GM12892 (cell line): ENCODE measurements at places on chromosomes 12 and 14.

DNA sequence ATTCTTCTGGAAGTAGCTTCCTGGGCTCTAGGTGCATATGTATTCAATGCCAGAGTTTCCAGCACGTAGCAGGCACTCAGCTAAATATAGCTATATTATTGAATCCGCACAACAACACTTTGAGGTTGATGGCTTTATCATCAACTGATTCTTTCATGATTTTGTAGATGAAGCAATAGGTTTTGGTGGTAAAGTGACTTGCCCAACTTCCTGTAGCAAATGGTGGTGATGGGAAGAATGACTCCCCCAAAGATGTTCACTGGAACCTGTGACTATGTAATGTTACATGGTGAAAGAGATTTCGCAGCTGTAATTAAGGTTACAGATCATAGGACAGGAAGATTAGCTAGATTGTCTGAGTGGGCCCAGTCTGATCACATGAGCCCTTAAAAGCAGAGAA is 3.2 kb downstream of the TDRD9 start:
- no peak for DNase-seq

DNA sequence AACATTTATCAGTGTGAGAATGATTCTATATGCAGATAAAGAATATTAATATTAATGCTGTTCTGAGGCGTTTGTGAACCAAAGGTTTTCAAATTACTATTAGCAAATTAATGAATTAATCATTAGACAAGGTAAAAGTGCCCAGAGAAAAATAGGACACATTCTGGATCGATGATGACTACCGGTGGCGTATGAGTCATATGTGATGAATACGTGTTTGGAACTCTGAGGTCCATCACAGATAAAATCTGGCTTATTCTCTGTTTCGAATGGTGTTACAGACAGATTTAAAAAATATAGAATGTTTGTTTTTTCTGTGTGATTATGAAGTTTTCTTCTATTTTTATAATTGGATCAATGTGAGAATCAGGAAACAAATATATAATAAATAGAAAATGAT is 79.2 kb upstream of the RTL1 start:
- no peak for DNase-seq

DNA sequence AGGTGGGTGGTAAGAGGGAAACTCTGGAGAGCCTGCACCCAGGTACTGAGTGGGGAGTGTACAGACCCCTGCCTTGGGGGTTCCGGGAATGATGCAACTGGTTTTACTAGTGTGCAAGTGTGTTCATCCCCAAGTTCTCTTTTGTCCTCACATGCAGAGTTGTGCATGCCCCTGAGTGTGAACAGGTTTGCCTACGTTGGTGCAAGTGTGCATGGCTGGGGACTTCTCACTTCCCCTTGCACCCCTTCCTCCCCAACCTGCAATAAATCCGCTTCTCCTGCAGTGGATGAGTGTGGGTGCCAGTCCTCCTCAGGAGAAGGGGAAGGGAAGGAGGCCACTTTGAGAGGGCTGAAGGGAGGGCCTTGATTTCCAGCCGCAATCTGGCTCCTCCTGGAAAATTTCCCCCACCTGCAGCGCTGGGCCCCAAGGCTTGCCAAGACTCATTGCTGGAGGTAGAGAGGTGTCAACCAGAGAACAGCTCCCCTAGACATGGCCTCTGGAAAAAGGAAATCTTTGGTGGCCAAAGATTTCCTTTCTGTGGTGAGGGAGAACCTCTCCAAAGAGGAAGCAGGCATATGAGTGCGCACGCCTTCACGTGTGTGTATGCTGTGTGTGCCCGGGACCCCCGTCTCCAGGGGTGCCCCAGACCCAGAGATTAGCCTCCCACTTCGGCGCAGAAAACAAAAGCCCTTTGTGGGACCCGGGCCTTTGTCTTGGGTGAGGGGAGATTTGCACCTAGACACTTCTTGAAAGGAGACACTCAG is 5.5 kb downstream of the AQP2 start:
- DNase-seq, result no peak

DNA sequence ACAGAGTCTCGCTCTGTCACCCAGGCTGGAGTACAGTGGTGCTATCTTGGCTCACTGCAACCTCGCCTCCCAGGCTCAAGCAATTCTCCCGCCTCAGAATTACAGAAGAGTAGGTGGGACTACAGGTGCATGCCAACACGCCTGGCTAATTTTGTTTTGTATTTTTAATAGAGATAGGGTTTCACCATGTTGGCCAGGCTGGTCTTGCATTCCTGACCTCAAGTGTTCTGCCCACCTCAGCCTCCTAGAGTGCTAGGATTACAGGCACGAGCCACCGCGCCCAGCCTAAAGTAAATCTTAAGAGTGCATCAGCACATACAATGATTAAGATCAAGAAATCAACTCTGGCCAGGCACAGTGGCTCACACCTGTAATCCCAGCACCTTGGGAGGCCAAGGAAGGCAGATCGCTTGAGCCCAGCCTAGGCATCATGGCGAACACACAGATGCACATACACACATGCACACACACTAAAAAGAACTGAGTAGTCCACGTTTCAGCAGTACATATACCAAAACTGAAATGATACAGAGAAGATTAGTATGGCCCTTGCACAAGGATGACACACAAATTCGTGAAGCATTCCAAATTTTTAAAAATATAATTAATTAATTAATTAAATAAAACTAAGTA is 65.0 kb downstream of the HECTD1 start:
- no peak for DNase-seq

DNA sequence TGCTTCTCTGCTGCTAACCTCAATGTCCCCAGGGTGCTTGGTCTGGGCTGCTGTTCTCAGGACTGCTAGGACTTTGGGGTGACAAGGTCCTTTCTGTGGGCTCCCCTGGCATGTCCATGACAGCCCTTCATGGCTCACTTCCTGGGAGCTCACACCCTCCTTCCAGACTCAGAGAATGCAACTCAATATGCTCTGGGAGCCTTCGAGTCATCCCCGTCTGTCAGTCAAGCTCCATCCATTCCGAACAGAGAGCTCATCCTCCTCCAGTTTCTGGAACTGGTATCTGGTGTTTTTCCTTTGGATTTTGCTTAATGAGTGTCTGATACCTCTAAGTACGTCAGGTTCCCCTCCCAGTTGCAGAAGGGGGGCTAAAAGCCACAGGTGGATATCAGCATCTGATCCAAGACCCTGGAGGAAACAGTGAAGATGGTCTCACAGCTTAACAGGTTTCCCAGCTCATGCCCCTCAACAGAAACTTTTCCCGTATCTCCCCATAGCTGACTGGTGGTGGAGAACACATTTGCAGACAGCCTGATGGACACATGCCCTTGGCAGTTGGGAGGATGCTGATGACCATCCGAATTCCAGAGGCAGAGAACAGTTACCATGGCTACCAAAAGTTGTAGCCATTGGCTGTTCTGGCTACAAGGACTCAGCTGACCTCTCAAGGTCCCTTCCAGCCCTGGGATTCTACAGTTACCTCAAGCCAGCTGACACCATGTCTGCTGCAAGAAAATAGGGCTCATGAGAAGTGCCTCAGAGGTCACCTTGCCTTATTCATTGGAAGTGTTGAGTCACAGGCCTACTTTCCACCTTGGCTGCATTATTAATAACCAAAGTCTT is 9.5 kb upstream of the RAB35 start:
- no peak for DNase-seq

DNA sequence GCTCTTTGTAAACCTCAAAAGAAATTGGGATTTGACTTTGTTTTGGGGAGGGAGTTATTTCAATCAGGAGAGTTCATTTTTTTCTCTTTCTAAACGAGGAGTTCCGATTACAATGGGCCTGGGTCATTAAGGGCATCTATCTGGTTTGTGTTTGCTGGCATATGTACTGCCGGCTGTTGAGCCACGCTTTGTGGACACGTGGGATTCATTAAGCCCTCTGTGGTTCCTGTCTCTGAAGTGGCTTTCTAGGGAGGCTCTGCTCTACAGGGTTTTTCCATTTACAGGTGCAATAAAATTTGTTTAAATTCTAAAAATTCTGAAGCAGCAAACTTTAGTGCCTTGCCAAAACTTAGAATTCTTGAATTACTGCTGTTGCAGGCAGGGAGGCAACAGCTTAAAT is 57.9 kb downstream of the GNS start:
- DNase-seq, result no peak

GRCh38 chr14:63605041-63605532 is 36.6 kb downstream of the WDR89 start:
- no peak for DNase-seq

DNA sequence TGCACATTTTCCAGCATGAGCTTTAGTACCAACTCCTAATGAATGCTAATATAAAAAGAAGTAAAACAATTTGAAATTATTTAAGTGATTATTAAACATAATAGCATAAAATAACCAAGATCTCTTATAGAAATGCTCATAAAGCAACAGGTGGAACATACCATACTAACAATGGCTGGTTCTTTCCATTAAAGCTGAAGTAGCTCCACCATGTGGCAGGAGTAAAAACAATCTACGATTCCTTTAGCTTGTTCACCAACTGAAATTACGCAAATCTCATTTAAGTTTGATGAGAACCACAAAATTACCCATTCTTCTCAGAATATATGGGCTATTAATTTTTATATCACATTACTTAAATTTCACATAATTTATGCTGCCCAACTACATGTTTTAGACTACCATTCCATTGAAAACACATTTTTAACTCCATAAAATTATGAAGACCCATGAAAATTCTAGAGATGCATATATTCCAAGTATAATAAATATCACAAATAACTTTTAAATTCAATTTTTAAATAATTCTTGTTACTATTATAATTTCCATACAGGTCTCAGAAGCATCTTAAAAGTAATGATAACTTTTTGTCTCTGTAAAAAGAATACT is 213.6 kb downstream of the DAD1 start:
- no peak for DNase-seq

GRCh38 chr12:6533653-6533922 is 729 bp upstream of the GAPDH start:
- DNase-seq, result no peak

- no peak for DNase-seq
These were observed 240.3 kb downstream of the ZFP36L1 start for GRCh38 chr14:68552602-68553001.

DNA sequence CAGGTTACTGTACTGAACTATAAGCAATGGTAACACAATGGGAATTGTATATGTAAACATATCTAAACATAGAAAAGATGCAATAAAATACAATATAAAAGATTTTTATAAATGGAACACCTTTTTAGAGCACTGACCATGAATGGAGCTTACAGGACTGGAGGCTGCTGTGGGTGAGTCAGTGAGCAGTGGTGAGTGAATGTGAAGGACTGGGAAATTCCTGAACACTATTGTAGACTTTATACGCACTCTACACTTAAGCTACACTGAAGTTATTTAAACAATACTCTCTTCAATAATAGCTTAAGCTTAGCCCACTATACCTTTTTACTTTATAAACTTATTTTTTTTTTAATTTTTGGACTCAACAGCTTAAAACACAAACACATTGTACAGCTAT is 313.5 kb downstream of the KCNC2 start:
- DNase-seq, result no peak

GRCh38 chr14:68671909-68672308 is 121.0 kb downstream of the ZFP36L1 start:
- no peak for DNase-seq

- DNase-seq, result no peak
These were observed 4.1 kb downstream of the NINJ2 start for GRCh38 chr12:659090-659683.

DNA sequence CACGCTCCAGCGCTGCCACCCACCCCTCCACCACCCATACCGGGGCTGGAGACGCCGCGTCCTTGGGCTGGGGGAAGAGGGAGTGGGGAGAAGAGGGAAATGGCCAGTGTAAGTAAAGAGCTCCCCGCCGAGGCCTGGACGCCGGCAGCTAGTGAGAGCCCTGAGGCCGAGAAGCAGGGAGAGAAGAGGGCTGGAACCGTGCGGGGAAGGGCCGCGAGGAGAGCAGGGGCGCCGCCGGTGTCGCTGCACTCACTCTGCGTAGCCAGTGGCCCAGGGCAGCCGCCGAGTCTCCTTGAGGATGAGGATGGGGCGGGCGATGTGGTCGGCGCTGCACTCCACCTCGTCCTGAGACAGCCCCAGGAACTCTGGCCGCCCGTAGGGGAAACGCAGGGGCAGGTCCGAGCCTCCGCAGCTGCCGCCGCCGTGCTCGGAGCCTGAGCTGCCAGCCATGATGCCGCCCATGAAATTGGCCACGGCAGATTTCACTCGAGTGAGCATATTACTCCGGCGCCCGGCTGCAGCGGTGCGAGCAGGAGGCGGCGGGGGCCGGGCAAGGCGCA is 631 bp downstream of the PPM1H start:
- DNase-seq, result peak; percentile 40

DNA sequence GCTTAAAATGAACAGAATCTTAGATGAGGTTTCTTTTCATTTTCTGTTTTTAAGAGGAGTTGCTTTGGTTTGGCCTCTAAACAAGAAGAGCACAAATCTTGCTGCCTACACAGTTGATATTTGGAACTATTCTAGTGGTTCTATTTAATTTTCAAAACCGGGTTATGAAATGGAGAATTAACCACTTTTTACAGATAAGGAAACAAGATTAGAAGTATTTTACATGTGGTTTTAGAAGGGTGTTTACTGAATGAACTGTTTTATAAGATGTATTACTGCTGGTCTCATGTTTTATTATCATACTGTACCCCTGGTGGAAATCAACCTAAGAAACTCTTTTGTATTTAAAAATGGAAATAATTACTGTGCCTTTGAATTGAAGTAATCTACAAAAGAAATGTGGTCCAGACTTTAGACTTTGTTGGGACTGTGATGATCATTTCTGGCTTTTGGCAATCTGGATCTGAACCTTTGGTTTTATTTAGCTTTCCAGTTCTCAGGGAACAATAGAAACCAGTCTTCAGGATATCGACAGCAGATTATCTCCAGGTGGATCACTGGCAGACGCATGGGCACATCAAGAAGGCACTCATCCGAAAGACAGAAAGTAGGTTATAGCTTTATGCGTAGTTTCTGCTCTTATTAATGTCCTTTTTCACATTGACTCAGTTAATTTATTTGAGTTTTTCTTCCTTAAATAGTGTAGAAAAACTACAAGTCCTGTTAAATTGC is 43.2 kb downstream of the TBK1 start:
- no peak for DNase-seq

DNA sequence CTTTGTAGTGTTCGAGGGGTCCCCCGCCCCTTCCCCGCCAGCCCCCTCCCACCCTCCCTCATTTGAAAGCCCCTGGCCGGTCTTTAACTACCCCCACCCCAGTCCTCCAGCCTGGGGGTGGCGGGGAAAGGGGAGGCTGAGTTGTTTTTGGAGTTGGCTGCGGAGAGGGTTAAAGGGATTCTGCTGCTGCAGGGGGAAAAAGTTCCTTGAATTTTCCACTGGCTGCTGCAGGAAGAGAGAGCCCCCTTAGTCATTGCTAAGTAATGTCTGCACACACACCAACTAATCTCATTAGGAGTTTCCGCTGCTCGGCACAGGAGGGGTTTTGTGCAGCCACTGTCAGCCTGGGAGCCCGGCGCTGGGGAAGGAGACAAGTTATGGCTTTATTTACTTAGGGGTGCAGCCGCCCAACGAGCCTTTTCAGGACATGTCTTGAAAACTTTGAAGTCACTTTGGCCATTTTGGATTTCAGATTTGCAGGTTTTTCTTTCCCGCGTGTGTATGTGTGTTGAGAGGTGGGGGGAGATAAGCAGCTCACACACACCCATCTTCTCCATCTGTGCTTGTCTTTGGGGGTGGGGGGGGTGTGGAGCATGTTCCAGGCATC is 1.8 kb downstream of the ELK3 start:
- no peak for DNase-seq

- DNase-seq, result no peak
These were observed 102.0 kb upstream of the MYL2 start for GRCh38 chr12:111022386-111022785.

GRCh38 chr12:27292718-27293117 is 39.9 kb upstream of the BMAL2 start:
- DNase-seq, result no peak
